ENCODE measurements at places on chromosomes 3 and 15.

GRCh38 chr15:78928616-78929093 is 16.2 kb downstream of the CTSH start:
- DNase-seq: no peak

DNA sequence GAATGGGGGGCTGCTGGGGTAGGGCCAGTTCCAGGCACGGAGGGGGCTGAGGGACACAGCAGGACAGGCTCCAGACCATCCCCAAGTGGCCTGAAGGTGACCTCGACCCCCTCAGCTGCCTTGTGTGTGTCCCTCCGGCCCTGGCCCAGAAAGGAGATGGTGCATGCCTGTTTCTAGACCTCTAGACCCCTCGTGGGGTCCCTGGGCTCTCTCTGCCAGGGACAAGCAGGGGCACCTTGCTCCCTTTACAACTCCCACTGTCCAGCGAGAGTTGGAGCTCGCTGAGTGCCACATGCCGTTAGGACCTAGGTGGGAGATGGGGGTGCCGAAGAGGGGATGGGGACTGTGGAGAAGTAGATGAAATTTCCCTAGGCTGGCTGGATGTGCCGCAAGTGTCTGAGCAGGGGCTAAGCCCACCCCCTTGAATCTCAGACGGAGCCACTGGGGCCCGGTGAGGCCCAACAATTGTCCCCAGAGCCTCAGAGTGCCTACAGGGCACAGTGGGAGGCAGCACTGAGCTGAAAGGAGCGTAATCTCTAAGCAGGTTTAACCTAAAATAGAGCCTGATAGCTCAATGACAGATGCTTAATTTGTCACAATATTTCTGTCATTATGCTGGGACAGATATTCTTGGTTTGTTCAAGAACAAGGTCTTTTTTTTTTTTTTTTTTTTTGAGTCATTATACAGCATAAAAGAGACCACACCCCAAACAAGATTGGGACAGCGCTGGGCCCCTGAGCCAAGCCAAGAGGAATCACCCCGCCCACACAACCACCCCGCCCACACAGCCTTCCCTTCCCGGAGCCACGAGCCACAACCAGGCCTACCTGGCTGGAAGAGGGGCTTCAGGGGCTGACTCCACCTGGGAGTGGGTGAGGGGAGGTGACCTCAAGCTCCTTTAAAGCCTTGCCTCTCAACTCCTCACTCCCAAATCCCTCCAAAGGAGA is 23.6 kb upstream of the KLF13 start:
- DNase-seq: no peak

DNA sequence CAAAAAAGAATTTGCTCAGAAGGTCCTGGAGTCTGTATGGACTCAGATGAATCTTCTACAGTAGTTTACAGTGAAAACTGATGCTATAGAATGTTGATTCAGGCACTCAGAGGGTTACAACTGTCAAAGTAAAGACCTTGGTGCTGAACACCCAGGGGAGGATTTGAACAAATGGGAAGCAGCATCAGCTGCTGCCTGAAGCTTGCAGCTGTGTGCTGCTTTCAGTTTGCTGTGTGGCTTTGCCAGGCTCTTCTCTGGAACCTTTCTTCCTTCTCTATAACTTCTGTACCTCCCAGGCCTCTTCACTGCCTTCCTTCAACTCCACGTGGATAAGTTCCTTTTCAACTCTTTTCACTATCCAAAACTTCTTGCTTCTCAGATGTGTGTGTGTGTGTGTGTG is 214.2 kb downstream of the GRM7 start:
- no peak for DNase-seq

DNA sequence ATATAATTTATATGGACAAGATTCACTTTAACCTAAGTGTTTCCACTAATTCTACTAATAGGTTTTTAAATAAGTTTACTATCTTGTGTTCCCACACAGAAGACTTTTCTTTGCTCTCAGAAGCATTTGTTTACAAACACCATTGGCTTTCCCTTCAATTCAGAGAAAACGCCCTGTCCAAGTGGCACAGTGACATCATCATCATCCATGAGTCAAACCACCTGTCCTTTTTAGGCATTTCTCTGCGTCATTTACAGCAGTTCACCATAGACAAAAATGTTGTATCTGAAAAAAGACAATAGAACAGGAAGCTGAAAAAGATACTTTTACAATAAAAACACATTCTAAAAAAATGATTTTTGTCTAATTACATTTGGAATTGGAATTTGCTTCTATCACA is 9.3 kb upstream of the BCL2L10 start:
- DNase-seq: no peak

DNA sequence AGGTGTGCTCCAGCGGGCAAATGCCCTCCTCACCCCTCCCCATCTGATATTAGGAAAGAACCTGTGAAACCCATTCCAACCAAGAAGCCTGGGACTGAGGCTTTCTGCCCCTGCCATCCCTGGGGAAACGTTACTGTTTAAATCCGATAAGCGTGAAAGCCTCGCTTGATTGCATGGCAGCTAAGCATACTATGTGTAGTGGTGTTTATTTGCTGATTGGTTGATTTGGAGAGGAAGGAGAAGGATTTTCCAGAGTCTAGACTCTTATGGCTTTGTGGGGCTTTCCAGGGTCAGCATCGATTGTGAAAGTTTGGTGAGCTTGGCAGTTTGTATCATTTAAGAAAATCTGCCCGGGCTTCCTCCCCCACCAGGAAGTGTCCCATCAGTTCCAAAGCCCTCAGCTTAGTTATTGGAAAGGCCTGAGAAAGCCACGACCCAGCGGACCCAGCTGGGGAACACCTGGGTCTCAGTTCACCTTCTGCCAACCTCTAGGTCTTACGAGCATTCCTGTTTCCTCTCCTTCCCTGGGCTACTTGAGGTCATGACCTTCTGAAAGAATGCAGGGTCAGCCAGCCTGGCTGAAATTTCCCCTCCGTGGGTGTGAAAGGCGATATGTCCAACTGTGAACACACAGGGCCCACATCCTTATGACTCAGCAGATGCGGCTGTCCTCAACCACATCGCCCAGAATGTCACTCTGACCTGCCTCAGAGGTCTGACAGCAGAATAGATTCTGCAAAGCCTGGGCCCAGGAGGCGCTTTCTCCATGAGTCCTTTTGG is 62.8 kb upstream of the HERC1 start:
- DNase-seq: no peak

DNA sequence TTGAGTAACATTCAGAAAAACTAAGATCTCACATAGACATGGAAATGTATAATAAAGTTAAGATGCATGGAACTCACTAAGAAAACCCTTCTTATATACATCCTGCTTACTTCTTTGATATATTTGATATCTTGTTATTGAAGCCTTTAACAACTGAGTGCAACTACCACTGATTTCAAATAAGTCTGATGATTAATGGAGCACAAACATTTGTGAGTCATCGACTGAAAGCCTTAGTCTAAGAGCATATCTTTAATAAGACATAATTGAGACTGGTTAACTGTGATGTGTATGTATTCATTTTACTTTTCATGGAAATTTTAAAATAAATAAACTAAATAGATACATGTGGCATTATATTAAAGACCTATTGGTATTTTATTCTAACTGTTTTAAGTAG is 740.5 kb downstream of the EPHA3 start:
- no peak for DNase-seq

DNA sequence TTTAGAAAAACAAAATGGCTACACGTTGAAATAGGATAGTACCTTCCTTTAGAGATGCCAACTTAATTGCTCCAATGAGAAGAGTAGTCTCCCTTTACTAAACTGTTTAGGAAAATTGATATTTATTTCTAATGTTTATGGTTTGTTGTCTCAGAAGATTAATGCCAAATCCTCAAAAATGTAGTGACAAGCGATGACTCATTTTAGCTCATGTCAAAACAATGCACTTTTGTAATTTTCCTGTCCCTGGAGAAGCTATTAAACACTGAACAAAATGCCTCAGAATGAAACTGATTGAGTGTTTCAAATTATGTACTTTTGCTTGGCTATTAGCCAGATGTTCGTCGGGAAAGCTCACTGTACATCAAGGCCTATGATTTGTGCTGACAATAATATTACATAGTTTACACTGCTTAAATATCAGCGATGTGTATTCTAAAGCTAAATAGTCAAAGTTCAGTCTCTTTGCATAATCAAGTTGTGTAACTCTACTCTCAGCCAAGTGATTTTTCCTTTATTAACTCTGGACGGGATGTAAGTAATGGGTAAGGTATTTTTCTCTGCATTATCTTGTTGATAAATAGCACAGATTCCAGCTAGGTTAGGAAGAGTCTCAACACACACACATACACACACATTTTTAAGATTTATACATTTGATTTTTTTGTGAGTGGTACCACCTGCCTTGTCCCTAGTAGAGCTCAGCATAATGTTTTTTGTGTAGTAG is 83.7 kb downstream of the CMSS1 start:
- DNase-seq: no peak

DNA sequence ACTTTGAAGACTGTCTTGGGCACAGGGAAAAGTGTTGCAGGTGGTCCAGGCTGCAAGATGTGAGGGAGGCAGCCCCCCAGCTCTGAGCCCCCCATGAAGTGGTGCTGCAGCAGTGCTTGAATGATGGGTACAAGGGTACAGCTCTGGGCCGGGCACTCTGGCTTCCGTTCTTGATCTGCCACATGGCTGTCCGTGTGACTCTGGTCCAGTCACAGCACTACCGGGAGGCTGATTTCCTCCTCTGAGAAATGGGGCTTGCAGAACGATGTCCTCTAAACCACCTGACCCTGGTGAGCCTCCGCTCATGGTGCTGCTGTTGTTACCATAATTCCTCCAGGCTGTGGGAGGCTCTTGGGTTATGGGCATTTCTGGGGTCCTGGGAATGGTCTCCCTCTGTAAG is 75.1 kb downstream of the FBLN2 start:
- DNase-seq: no peak

DNA sequence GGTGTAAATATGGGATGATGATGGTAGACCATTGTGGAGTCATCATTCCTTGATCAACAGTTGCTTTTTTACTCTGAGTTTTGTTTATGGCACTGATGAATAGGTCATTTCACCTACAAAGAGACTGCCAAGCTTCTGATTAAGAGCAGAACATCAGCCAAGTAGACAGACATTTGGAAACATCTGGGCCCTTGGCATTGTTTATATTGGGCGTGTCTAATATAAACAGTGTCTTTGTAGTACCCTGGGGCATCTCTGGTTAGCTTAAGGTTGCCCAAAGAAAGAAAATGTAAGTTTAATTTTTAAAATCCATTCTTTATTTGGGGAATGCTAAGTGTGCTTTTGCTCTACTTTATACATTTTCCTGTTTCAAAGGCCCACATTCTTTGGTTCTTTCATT is 377.0 kb downstream of the FEZF2 start:
- DNase-seq: no peak

DNA sequence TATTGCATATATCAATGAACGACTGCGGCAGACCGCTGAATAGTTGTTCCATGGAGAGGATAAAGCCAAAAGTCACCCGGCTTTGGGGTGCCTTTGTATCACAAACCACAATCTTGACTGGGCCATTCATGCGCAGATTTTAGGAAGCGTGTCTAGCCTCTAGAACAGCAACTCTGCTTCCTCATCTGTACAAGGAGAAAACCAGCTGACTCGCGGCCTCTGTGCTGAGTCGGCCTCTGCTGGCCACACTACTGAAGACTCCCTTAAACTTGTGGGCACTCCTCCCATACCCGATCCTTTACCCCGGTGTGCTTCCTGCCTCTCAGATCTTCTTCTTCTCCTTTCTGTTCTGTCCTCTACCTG is 872 bp downstream of the DLEC1 start:
- peak; percentile 80 for DNase-seq

- DNase-seq: no peak
Observed at GRCh38 chr3:67001086-67001861, 3.2 kb downstream of the KBTBD8 start.

DNA sequence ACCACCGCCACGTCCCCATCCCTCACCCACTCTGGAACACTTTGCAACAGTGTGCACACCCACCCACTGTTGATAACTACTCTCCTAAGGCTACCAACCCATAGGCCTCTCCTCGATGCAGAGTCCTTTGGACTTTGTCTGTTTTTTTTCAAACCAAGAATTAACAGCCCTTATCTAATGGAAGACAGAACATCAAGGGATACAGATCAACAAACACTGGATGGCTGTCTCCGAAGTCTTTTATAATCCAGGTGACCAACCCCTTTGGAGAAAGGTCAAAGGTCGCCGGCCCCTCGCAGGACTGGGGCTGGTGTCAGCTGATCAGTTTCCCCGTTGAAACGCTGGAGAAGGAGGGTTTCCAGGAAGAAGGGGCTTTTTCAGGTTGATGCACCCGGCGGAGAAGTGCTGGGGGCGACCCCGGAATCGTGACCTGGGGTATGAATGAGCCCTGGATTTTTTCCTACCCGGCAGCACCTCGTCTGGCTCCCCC is 532 bp downstream of the B4GALT4 start:
- DNase-seq: peak; percentile 39

DNA sequence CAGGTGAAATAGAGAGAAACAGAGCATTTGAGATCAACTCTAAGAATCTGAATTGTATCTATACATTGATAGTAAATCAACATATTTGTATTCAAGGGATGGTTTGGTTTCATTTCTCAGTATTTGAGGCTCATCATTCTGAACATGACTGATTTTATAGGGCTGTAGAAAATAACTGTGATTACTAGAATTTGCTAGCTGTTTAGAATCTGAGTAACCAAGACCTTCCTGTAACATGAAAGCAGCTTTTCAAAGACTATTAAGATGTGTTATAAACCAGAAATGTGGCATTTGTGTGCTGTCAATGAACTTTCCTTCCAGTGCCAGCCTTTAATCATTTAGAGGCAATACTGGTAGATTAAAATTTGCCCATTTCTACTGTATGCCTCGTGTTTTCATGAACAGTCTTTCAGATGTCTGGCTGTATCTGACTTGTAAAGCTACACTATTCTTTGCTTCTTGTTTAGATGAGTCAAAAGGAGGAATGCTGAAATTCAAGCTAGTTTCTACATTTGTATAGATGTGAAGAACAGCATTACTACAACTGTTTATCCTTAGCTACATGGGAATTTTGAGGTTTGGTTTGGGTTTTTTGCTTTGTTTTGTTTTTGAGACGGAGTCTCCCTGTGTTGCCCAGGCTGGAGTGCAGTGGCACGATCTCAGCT is 137.3 kb upstream of the BHLHE40 start:
- no peak for DNase-seq

DNA sequence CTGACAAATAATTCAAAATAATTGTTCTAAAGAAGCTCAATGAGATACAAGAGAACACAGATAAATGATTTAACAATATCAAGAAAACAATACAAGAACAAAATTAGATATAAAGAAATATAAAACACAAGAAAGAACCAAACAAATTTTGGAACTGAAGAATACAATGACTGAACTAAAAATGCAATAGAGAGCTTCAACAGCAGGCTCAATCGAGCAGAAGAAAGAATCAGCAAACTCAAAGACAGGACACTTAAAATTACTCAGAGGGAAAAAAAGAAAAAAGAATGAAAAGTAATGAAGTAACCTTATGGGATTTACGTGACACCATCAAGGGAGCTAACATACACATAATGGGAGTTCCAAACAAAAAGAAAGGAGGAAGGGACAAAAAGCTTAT is 32.1 kb downstream of the CCDC54 start:
- DNase-seq: no peak

DNA sequence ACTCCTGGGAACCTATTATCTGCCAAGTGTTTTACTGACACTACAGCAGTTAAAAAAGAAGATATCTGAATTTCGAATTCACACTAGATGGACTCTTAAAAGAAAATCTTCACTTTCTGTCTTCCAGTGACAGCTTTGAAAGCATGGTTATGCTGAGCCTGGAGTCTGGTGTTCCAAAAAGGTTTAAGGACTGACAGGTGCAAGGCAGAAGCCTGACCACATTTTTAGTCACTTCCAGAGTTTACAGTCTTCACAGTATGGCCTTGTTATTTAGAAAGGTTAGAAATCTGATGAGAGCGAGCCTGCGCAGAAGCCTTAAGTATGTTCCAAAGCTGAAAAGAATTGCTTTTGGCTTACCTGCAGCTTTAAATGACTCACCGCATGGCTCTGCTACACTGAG is 59.9 kb downstream of the ETV5 start:
- DNase-seq: no peak

All from pons (tissue), 1 donor.